Muscle of back (tissue), 13 donors: ENCODE measurements at places on chromosomes 3 and 15.

GRCh38 chr3:150547045-150547741 lies 606 bp downstream of the EIF2A start:
- no peak for DNase-seq

GRCh38 chr3:76131396-76132153 lies 346.2 kb upstream of the ZNF717 start:
- no peak for DNase-seq

DNA sequence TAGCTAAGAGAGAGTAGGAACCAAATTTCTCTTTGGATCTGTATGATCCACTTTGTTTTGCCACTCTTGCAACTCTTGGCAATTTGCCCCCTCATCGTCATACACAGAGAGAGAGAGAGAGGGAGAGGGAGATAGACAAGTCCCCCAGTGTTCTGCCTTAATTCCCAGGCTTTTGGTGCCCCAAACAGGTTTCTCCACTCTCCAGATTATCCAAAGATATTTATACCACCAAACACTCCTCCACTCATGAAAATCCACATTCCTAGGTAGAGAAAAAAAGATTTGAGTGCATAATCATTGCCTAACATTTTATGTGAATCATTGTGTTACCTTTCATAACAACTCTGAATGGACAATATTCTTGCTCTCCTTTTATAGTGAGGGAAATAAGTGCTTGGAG lies 15.3 kb downstream of the ACP3 start:
- DNase-seq = no peak

GRCh38 chr3:13158871-13159270 lies 85.6 kb upstream of the IQSEC1 start:
- no peak for DNase-seq

DNA sequence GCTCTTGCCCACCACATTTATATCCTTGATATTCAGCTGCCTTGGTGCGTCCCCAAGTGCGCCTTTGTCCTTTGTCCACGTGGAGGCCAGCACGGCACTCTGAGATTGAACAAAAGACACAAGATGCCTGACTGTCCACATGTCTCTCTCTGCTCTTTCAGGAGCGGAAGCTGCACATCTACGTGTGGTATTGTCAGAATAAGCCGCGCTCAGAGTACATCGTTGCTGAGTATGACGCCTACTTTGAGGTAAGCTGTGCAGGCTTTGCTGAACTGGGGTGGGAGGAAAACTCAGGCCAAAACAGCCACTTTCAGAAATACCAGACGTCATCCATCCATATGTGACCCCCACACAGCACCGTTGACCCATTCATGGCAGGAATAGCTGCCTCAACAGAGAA lies 72.0 kb upstream of the UMPS start:
- DNase-seq = no peak

GRCh38 chr3:179181993-179182551 lies 33.9 kb downstream of the PIK3CA start:
- no peak for DNase-seq

- DNase-seq = no peak
Measured at GRCh38 chr3:43178891-43179366, 73.0 kb upstream of the POMGNT2 start.

GRCh38 chr3:157134620-157135191 lies 25.2 kb downstream of the CCNL1 start:
- no peak for DNase-seq

GRCh38 chr15:62052713-62053112 lies 7.5 kb downstream of the VPS13C start:
- no peak for DNase-seq

DNA sequence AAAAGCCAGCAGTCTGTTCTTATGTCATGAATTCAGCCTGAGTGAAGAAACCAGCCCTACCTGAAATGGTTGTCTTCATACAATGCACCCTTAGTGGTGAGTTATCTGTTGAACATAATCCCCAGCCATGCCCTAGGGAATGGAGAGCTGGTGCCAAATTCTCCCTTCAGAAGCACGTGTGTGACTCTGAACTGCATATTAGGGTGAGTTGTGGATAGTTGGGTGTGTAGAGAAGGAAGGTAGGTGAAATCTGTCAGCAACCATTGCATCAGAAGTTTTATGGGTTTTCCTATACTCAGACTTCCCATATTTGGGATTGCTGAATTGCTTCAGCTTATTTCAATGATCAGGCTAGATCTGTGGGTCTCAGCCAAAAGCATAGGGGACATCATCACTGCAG lies 46.5 kb upstream of the TP63 start:
- DNase-seq = no peak

DNA sequence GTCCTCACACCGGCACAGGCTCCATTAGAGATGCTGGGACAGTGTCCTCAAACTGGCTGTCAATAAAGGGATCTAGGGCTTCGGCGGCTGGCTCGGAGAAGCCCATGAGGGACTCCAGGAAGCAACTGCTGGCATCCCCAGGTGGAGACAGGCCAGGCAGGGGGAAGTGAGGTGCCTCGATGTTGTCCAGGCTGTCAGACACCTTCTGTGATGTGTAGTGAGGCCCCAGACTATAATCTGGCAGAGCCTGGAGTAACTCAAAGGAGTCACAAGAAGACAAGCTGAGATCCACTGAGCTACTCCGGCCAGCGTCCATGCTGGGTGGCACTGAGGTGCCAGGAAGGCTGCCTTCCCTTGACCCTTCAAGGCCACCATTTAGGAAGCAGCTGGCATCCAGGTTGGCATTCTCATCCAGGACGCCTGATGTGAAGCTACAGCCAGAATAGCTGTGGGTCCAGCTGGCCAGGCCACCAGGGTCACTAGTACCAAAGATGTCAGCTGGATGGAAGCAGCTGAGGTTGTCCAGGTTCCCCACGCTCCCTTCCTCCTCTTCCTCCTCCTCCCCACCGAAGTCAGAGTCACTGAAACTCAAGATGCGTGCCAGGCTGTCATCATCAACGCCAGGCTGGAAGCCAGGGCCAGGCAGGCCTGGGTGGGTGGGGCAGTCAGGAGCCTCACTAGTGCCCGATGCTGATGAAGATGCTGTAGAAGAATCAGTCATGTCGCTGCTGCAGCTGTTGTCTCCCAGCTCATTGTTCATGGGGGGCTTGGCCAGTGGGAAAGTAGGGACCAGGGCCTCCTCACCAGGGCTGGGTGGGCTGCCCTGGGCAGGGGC lies 10.1 kb downstream of the CSRNP1 start:
- no peak for DNase-seq

- DNase-seq = no peak
Measured at GRCh38 chr15:99385005-99385669, 133.9 kb downstream of the LRRC28 start.

DNA sequence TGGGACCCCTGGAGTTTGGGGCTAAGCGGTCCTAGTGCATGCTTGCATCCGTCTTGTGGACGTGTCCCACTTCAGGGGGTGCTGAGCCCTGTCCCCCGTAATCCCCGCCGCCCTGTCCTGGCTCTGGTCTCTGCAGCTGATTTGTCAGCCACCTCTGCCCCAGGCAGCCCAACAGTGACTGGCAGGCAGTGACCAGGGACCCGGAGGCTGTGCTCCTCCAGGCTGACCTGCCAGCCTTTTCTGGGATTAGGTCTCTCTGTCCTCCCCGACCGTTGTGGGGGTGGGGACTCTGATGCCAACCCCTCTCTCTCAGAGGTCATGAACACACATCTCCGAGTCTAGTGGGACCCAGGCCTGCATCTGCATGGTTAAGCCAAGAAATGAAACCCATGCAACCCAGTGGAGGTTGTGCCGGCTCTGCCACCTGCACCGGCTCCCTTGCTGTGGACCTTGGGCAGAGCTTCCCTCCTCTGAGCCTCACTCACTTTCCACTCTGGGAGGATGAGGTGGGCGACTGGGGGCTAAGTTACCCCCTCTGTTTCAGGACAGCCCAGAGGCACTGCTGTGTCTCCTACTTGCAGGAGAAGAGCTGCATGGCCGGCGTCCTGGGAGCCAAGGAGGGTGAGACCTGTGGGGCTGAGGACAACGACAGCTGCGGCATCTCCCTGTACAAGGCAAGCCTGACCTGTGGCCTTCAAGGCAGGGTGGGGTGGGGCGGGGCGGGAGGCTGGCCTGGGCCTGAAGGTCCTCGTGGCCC lies 60.2 kb downstream of the FBLN2 start:
- DNase-seq = no peak

GRCh38 chr3:45817831-45818522 lies 21.6 kb upstream of the SLC6A20 start:
- peak; percentile 89 for DNase-seq

DNA sequence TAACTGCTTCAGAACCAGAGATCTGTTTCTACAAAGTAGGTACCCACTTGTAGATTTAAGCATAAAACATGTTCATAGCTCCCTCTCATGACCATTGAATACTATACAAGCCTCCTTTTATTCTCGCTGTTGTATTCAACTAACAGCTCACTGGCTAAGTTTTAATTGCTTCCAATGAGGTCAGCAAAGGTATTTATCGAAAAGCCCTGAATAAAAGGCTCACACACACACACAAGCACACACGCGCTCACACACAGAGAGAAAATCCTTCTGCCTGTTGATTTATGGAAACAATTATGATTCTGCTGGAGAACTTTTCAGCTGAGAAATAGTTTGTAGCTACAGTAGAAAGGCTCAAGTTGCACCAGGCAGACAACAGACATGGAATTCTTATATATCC lies at the start of gene FGF7:
TSS of gene FGF7 (plus strand) at position 222 of the 400 bp plus-strand sequence. CDS start 1,056 bp downstream, outside the sequence.
- peak; percentile 88 for DNase-seq

- DNase-seq = no peak
Measured at GRCh38 chr3:25870452-25870851, 80.6 kb downstream of the OXSM start.

DNA sequence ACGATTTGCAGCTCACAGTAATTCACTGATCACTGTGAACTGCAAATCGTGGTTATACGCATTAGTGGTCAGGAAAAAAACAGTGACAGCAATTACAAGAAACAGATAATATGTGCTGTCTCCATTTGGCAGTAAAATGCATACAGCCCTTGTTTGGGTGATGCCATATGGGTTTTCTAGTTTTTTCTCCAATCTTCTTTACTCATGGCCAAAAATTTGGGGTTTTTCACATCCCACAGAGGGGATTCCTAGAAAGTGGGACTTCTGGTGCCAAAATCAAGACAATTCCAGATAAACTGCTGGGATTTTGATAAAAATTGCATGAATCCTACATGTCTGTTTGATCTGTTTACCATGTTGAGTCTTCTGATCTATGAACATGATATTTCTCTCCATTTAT lies 15.6 kb downstream of the NDN start:
- no peak for DNase-seq

GRCh38 chr3:150242220-150242936 lies 165.7 kb upstream of the TSC22D2 start:
- DNase-seq = no peak

- no peak for DNase-seq
Measured at GRCh38 chr15:70249616-70250015, 151.9 kb upstream of the TLE3 start.

- no peak for DNase-seq
Measured at GRCh38 chr3:21446027-21446426, 305.0 kb downstream of the ZNF385D start.

DNA sequence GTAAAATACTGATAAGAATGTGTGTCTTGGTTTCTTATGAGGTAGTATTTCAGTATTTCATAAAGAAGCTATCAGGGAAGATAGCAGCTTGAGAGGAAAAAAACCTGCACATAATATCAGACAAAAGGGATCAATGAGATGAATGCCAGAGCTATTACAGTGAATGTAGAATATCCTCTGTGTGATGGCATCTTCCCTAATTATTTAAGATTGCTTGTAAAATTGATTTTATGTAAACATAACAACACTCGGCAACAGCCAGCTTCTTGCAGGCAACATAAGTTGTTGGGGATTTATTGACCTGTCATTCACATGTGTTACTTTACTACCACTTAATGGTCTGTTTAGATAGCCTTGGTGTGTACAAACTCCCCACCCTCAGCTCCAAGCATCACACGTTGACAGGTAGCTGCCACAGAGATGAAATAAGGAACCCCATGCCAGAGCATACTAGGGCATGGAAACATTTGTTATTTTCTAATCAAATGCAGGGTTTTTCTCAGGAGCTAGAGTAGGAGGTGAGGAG lies 49.2 kb upstream of the RARB start:
- no peak for DNase-seq

- no peak for DNase-seq
Measured at GRCh38 chr15:80744415-80744814, 34.8 kb upstream of the CEMIP start.

DNA sequence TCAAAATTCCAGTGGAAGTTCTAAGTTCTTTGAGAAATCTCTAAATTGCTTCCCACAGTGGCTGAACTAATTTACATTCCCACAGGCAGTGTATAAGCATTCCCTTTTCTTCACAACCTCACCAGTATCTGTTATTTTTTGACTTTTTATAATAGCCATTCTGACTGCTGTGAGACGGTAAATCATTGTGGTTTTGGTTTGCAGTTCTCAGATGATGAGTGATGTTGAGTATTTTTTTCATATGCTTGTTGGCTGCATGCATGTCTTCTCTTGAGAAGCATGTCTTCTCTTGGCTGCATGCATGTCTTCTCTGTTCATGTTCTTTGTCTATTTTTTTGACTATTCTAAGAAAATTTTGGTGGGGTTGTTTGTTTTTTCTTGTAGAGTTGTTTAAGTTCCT lies 499.6 kb upstream of the CCDC54 start:
- no peak for DNase-seq

- DNase-seq = peak; percentile 69
Measured at GRCh38 chr15:62647202-62647842, 395.2 kb upstream of the TPM1 start.

- DNase-seq = no peak
Measured at GRCh38 chr3:148903022-148903442, 37.9 kb downstream of the CPA3 start.

DNA sequence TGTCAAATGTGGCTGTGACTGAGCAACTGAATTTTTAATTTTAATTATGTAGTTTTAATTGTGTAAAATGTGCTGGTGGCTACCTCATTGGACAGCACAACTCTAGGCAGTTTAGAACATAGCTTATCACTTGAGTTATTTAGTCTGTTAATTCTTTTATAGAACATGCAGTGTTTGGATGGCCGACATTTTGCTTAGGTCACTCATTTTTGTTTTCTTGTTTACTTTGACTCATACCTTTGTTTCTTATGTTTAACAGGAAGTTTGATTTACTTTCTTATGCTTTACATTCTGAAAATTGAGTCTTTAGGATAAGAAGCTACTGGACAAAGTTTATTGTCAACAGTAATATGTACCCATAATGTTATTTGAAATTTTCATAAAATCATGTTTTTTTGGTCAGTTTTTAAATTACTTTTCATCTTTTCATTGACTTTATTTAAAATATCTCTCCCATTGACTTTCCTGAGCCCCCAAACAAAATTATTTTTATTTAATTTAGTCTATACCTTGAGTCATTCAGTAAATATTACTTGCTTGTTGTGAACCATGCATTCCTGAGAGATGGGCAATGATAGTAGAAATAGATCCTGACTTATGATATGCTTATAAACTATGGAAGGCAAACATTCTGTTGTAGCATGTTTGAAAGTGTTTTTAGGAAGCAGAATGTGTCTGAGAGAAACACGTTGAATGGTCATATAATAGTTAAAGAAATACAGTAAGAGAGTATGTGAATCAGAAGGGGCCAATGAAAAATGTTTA lies 60.6 kb downstream of the TCF12 start:
- DNase-seq = no peak

DNA sequence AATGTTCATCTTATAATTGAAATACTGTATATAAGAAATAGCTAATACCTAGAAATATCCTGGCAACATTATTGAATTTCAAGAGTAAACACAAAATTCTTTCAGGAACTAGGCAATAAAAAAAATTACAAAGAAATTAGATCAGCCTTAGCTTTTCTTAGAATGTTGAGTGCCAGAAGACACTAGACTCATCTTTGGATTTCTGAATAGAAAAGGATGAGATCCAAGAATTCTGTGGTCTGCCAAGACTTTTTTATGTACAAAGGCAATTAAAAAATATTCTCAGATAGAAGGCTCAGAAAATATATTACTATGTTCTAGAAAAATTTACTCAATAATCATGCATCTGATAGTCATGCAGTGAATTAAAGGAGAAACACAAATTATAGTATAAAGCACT lies 294.5 kb upstream of the CDIN1 start:
- no peak for DNase-seq
